Activated CD4-positive, alpha-beta T cell treated with anti-CD3 and anti-CD28 coated beads, Interleukin-2, amount 50 U/mL, for 4 hours (primary cell): ENCODE measurements at places on chromosomes 6 and 20.

DNA sequence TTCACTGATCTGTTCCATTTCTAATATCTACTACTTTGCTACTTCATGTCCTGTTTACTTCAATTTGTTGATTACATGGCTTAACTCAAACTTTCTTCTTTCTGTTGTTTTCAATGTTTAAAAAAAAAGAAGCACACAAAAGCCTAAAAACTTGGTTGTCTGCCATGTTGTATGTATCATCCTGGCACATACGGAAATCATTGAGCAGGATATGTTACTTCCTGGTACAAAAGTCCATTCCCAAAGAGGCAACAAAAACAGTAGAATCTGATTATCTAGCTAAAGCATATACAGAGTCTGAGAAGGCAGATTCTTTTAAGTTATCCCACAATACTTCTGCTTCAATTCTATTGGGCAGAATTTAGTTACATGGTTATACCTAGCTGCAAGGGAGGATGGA is 14.5 kb upstream of the COL12A1 start:
- no peak for DNase-seq

DNA sequence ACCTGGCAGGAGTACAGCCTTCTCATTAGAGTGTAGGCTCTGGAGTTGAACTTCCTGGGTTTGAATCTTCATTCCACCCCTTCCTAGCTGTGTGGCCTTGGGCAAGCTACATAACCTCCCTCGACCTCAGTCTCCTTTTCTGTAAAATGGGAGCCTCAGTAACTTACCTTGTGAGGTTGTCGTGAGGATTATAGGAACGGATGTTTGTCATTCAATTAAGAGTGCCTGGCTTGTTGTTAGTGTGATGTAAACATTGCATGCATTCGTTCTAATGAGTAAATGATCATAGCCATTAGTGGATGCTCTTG is 45.2 kb downstream of the TOX2 start:
- DNase-seq, result no peak

GRCh38 chr6:113529879-113530278 is 327.3 kb upstream of the MARCKS start:
- DNase-seq, result no peak

DNA sequence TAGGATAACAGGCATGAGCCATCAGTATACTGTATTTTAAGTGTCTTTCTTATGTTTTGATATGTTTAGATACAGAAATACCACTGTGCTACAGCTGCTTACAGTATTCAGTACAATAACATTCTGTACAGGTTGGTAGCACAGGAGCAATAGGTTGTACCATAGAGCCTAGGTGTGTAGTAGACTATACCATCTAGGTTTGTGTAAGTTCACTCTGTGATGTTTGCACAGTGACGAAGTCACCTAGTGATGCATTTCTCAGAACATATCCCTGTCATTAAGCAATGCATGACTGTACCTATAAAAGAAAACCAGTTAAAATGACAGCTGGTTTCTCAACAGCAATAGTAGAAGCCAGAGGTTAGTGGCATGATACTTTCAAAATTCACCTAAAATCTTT is 3.0 kb upstream of the ZBTB24 start:
- DNase-seq, result no peak

GRCh38 chr20:10521068-10521831 is 86.1 kb downstream of the SLX4IP start:
- no peak for DNase-seq

GRCh38 chr20:25218492-25218891 is 23.0 kb downstream of the ENTPD6 start:
- no peak for DNase-seq

GRCh38 chr6:167152862-167153261 is 4.9 kb downstream of the GPR31 start:
- DNase-seq, result no peak

- peak; percentile 78 for DNase-seq
These were observed 19.5 kb upstream of the UBE2J1 start for GRCh38 chr6:89371849-89372505.

DNA sequence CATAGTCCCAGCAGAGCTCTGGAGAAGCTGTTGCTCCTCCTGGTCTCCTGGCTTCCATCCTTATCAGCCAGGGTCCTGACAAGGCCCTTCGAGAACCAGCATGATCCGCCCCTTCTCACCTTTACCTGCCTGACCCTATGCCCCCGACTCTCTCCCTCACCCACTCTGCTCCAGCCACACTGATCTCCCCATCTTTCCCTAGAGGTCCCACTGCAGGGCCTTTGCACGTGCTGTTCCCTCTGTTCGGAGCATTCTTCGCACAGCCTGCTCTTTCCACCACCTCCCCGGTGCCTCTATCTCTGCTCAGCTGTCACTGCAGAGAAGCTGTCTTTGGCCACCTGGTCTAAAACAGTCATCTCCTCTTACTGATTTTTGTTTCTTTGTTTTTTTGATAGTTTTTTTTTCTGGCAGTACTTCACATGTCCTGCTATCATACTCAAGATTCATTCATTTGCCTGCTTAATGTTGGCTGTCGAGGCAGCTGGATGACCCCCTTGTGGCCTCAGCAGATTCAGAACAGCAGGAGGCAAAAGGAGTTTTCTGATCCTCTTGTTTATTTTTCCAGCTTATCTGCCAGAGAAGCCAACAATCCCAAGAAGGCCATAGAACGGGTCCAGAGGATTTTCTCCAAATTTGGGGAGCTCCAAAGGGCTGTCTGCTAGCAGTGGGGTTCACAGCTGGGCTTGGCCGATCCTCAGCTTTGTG is 1.6 kb upstream of the PTGIS start:
- no peak for DNase-seq

GRCh38 chr20:21294755-21295154 is 8.4 kb upstream of the XRN2 start:
- no peak for DNase-seq

GRCh38 chr20:16201191-16201590 is 372.1 kb downstream of the KIF16B start:
- DNase-seq, result no peak

GRCh38 chr20:2756056-2756611 is 44.3 kb downstream of the CPXM1 start:
- no peak for DNase-seq

- DNase-seq, result no peak
These were observed 236.3 kb upstream of the SOX4 start for GRCh38 chr6:21357262-21357661.

DNA sequence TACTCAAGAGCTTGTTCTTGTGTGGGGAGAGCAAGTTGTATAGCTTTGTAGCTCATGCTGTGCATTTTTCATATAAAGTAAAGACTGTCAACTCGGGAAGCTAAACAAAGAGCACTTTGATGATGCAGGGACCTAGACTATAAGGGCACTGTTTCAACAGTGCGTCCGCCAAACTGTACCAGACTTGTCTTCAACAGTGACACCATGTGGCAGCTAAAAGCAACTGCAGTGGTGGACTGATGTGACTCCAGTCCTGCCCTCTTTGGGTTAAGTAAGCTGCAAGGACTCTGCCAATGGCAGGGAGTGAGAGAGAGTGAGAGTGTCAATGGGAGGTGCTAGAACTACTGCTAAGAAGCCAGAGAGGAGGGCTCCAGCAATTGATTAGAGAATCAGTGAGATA is 48.1 kb upstream of the MC3R start:
- DNase-seq, result no peak

GRCh38 chr20:9440892-9441291 is 73.5 kb upstream of the LAMP5 start:
- DNase-seq, result no peak

DNA sequence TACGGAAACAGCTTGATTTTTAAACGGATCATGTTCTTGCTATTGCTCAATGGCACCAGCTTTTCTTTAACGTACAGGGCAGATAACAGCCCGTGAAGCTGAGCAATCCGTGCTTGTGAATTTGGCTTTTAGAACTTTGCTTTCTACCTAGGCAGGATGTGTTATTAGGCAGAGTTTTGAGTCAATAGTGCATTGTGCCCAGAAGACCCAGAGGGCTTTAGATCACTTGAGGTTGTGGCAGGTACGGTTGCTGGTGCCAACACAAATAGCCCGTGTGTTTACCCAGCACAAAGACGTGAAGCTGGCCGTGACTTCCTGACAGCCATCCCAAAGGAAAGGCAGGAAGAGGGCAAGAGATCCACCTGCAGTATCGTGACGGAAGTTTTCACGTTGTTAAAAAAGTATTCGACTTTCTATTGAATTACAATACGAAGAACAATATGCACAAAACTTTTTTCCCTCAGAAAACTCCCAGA is 117.4 kb upstream of the FRMD1 start:
- DNase-seq, result no peak

- no peak for DNase-seq
These were observed 152.7 kb downstream of the CD83 start for GRCh38 chr6:14270142-14270893.

GRCh38 chr6:160007611-160008010 is 38.7 kb downstream of the IGF2R start:
- DNase-seq, result no peak

- DNase-seq, result no peak
These were observed 87.2 kb downstream of the EPM2A start for GRCh38 chr6:145648149-145648548.

DNA sequence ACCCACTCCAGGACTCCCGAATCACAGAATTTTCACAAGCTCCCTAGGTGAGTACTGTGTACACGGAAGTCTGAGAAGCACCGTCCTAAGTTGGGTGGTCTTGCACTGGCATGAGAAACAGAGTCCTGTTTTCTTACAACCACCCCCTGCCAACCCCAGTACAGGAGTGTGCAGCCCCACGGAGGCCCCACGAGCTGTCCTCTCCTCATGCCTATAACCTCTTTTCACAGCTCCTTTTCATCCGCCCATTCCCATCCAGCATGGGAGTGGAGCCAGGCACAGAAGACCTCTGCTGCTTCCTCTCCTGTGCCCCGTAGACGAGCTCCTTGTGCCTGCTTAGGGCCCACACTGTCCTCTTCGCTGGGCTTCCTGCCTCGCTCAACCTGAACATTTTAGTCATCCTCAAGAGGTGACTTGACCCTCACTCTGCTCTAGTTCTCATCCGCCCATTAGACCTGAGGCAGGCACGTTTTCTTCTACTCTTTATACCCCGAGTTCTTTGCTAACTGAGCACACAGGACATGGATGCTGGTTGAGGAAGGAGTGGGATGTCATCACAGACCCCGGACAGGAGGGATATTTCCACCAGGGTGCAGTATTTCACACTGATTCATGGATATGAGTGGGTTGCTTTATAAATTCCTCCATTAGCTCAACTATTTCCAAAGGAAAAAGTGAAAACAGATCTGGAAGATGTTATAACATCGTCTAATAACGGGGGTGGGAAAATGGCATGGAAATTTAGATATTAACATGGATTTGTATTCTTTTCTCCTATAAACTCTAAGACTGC is 160.5 kb downstream of the TTLL2 start:
- no peak for DNase-seq

- DNase-seq, result no peak
These were observed 27.9 kb upstream of the TBC1D7 start for GRCh38 chr6:13355999-13356785.

GRCh38 chr6:152170702-152171667 is 363.5 kb downstream of the ESR1 start:
- DNase-seq, result peak; percentile 56

GRCh38 chr20:25007491-25008305 is 15.1 kb upstream of the APMAP start:
- no peak for DNase-seq

GRCh38 chr20:675033-675452 is 559 bp downstream of the SCRT2 start:
- no peak for DNase-seq
